Cerebellar nuclear complex (tissue), 1 donor: ENCODE measurements at places on chromosomes 11 and 22.
A peak's percentile ranks its signal among the peaks of the same experiment; 100 is the strongest.

- no peak for DNase-seq
These were observed 11.1 kb downstream of the UFD1 start for GRCh38 chr22:19467912-19468311.

DNA sequence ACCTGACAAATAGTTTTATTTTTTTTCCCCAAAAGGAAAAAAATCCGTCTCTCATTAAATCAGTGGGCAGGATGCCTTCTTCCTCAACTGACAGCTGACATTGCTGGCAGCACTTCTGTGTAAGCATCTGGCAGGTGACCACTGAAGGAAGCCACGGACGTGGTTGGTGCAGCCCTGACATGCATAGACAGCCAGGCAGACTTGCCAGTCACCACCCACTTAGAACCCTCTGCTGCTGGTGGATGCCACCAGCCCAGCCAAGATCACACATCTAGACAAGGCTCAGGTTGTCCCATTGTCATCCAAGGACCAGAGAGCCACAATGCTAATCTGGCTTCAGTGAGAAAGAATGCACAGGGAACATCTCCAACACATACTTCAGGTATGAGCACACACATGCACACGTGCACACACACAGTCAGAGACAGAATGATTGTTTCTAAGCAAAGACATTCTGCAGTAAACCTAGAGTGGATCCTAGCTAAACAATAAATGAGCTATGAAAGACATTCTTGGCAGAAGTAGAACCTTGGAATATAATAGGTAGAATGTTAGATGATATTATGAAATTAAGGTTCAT lies 49.8 kb upstream of the BMAL1 start:
- no peak for DNase-seq

- no peak for DNase-seq
These were observed 716.4 kb downstream of the KCNA4 start for GRCh38 chr11:29300420-29300819.

- no peak for DNase-seq
These were observed 605.8 kb downstream of the TBC1D22A start for GRCh38 chr22:47367993-47368945.

DNA sequence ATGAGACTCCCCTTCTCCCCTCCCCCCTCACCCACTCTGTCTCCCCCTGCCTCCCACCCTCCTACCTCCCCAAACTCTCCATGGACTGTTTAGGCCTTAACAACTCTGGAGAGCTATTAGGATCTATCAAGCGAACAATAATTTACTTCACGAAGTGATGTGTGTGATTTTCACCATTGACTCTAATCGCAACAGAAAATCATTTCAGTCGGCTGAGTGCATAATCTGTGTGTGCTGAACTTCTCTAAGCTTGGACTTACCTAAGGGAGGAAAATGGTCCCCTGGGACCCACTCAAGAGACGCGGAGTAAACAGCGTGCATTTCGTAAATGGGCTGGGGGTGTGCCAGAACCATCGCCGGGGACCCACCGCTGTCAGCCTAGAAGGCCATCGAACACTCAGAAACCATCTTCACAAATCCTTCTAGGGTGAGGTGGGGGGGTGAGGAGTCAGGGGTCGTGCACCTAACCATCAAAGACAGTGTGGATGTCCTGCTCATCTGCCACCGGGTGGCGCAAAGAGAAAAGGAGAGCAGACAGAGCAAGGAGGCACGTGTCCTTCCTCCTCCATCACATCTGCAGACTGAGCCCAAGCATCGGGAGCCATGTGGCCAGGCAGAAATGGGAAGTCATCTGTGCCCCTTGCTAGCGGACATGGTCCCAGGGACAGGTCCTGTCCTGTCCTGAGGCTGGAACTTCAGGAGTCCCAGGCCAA lies 62.1 kb upstream of the NUP50 start:
- no peak for DNase-seq

- DNase-seq = no peak
These were observed 1394.7 kb downstream of the BRD1 start for GRCh38 chr22:48432781-48433518.

GRCh38 chr11:133160754-133161153 lies 371.5 kb downstream of the OPCML start:
- DNase-seq = no peak

DNA sequence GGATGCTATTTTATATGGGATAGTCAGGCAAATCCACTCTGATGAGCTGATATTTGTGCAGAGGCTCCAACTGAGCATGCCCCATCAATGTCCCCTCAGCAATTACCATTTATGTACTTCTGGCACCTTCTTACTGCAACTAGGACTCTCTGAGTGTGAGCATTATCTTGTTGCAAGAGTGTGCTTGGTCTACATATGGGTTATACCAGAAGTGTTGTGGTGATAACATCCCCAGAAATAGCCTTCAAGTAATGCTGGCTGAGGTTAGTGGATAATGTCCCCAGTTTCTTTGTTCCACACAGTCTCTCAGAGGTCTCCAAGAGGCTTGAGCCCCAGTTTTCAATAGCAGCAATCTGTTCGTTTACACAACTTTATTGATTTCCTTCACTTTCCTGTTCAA lies 408.6 kb downstream of the JRKL start:
- DNase-seq = no peak

GRCh38 chr11:32430568-32431381 lies 4.6 kb downstream of the WT1 start:
- DNase-seq = no peak

DNA sequence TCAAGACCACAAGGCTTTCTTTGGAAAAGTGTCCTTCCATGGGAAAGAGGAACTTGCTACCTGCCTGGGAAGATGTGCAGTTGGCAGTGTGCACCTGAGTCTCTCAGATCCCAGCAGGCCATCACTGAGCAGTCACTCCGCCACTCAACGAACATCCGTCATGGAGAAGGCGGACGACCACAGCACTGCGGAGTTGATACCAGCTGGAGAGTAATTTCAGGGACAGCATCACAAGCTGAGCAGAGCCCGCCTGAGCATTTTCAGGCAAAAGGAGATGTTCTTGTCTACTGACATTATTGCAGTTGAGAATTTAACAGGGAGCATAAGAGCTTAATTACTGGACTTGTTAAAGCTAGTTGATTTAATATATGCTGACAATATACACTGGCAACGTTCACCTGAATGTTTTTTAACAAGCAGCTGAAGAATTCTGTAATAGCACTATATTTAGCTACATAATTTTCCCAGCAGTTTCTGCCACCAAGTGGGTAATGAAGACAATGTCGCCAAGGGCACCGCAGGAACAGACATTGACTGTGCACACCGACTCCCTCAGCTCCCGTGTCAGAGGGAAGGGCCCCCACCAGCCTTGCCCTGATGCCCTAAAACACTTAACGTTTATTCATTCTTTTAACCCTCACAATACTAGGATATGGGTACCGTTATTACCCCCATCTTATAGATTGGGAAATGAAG lies 52.4 kb upstream of the ARFGAP3 start:
- DNase-seq = peak; percentile 60

DNA sequence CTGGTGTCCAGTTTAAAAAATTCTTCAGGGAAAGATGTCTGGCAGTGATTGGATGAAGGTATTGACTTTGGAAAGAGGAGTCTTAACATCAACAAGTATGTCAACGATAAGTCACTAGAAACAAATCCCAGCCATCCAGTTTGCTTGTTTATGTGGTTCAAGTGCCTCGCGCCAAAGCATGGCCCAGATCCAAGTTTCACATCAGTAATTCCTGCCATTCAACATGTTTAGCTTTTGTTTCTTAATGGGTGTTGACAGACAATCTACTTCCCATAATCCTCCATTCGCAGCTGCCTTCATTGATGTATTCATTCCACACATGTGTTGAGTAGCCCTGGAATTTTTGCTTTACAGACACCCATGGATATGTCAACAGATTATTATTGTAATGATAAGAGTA lies 77.8 kb downstream of the UBASH3B start:
- no peak for DNase-seq

GRCh38 chr22:28728621-28729313 lies 12.9 kb downstream of the CHEK2 start:
- no peak for DNase-seq

DNA sequence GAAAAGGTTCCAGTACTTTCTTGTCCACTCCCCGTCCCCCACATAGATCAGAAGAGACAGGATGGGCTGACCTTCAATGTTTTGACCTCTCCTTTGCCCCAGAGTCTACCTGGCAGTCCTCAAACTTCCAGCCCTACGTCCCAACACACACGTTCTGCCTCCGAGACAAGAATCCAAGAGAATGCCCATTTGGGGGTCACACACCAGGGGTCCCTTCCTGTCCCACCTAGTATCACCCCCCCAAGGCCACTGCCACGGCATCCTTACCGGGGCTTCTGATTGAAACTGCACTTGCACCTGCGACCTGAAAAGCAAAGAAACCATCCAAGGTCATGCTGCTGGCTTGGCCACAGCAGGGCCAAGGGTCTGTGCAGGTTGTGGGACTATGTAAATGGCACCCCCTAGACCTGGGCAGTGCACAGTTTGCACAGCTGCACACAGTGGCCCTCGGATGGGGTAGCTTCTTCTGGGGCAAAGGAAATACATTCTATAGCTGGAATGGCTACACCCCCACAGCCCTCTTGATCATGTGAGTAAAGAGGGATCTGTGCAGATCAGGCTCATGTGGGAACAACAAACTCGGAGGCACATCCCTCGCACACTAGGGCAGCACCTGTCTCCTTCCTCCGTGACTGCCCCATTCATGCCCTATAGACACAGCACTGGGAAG lies 16.5 kb upstream of the FXYD2 start:
- no peak for DNase-seq

GRCh38 chr22:31898926-31899325 lies 45.4 kb upstream of the YWHAH start:
- no peak for DNase-seq

GRCh38 chr11:117560780-117561530 lies 233.3 kb downstream of the CEP164 start:
- no peak for DNase-seq

DNA sequence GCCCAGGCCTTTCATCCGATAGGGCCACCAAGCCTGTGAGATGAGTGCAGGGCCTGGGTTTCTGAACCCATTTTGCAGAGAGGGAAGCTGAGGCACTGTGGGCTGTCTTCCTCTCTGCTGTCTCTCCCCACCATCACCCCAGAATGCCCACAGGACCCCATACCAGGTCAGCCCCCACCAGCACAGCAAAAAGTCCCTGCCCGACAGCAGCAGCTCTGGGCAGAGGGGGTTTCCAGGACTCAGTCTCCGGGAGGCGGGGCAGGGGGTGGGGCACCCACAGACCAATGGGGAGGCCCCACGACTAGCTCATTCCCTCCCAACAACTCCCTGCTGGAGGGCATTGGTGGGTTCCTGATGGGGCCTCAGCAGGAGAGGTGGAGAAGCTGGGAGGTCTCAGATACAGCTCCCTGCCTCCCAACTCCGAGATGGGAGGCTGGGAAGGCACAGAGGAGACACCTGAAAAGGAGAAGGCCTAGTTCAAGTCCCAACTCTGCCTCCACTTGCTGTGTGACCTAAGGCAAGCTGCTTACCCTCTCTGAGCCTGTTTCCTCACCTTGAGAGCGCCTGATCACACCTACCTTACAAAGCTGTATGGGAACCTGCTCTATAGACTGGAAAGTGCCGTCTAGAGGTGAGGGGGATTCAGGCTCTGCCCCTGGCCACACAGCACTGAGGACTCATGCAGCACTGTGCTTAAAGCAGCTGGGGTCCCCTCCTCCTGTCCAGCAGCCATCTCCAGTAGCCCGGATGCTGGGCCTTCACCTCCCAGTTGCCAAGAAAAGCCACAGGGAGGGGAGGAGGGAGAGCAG lies 3.5 kb downstream of the CBX7 start:
- no peak for DNase-seq

DNA sequence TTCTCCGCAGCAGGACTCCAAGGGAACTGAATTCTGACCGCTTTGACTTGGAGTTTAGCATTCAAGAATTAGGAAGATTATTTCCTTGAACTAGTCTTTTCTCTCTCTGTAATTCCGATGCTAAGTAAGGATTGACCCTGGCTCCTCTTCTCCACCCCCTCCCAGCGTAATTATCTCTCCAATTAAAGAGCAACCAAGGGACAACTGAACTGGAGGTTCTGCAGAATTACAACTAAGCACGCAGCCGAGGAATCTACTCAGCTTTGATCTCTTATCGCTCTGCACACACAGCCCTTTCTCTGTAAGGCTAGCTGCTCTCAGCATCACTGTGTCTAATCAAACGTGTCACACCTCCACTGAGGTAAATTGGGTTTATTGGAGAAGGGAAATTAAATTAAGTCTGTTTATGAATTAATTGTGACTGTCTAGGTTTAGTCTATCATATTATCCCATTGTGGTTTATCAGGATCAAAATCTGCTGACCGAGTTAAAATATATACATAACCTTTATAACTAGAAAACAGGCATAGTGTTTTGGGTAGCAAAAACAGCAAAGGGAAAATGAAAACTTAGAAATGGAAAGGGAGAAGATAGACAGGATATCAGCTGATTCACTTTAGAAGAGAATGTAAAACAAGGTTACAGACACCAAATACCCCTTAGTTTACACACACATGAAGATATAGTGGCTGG lies 241.3 kb upstream of the LARGE1 start:
- DNase-seq = no peak

- DNase-seq = no peak
These were observed 45.3 kb downstream of the SMIM38 start for GRCh38 chr11:69201066-69201365.

- DNase-seq = no peak
These were observed 53.2 kb downstream of the GRIK4 start for GRCh38 chr11:120564573-120565311.

DNA sequence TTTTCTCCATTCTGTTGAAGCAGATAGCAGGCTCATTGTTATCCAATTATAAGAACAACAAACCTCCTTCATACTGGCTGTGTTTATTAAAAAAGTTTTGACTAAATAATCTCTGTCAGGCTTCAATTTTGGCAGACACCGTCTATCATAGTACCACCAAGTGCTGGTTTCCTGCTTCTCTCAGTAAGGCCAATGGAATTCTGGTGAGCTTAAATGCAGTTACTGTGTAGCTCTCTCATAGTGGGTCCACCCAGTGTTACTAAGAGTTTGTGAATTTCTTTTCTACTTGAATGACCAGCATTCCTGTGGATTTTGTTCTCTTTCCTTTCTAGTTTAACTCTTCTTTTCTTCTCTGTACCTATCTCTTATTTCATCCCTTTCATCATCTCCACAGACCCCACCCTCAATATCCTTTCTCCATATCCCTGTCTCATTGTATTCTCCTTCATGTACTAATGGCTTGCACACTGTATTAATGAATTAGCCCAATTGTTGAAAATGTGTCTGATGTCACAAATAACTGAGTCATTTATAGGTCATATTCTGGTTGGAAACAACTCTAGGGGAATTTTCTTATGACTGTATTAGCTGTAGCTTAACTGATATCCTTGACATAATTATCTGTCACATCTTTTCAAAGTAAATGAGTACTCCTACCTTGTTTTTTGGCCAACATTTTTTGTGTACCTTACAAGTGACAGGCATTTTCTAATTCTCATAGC lies 372.1 kb downstream of the FAT3 start:
- DNase-seq = no peak

- no peak for DNase-seq
These were observed 515.4 kb downstream of the RAB38 start for GRCh38 chr11:87659807-87660206.

GRCh38 chr11:79059141-79059540 lies 381.7 kb downstream of the TENM4 start:
- no peak for DNase-seq

DNA sequence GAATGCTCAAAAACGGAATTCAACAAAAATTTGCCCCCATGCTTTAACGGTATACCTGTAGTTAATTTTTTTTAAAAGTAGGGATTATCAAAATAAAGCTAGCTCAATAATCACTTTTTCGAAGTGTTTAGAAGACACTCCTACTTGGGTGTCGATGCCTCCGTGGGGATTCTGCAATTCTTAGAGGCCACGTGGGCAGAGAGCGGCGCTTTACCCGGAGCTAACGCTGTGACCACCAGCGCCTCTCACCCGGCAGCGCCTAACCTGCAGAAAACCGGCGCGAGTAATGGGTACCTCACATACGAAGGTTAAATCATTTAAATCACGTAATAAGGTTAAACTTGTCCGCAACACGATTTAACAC lies 583 bp downstream of the TAF1D start:
- DNase-seq = no peak
